Neural progenitor cell (in vitro differentiated cells): ENCODE measurements at places on chromosomes 3 and 15. TPM values are rescaled to one million over a fixed set of nuclear protein-coding genes. Genes with fewer than 3 reads are reported as not detected.

DNA sequence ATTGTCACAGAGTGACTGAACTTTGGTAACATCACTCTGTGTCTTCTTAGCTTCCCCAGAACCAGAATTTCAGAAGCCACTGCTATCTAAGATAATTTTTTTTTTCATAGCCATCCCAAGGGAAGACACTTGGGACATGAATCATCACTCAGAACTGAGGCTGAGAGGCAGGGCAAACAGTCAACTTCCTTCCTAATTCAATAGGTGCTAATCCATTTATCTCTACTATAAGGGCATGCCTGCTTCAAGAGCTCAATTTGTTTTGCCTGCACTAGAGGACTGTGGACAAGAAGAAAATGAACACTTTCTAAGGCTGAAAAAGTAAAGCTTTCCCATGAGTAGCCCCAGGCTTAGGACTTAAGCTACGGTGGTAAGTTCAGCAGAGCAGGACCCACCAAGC, 56.7 kb upstream of the MYRIP start:
- H3K27ac ChIP-seq, result no peak overlapping the region
- DNase-seq, result no peak
- no peak overlapping the region for H3K4me3 ChIP-seq
- H3K4me1 ChIP-seq, result no peaks in the 10 kb centered on the region
- no peaks in the 10 kb centered on the region for H3K27me3 ChIP-seq

The CNTN3 gene
- 0.21 and 0.40 TPM in 2 replicates for total RNA-seq

DNA sequence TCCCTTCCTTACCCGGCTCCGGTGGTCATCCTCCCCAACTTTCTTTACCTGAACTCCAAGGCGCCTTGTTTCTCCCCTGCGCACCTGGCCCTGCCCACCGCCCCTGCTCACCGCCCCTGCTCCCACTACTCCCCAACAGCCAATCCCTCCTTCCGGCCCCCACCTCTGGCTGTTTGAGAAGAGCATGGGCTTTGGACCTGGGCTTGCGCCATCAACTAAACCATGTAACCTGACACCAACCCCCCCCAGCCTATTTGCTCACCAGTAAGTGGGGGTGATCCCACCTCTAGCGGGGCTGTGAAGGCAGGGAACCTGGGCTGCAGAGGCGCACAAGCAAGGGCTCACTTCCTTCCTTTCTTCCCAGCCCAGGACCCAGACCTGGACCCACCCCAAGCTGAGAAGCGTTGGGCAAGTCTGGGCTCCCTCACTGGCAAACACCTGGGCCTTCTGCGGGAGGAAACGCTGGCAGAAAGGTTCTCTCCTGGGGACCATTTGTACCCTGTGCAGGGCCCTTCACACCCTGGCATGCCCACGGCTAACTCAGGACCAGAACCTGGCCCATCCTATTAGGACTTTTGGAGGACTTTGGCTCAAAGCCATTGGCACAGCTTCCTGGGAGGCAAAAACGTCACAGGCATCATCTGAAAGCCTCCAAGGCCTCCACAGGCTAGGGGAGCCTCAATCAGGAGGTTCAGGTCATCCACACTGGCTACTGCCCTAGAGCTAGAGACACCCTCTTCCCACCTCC, at the start of gene PLXNB1:
PLXNB1 (minus strand) TSS at position 127 of the 748 bp plus-strand sequence. CDS start 5,475 bp downstream, outside the sequence.
- no peaks in the 10 kb centered on the region for H3K27me3 ChIP-seq
- H3K27ac ChIP-seq, result peak within 1 kb of the TSS; percentile 93
- H3K4me3 ChIP-seq, result peak within 1 kb of the TSS; percentile 97
- H3K4me1 ChIP-seq, result peaks cover 36% of the 10 kb centered on the region

The ADPRH gene
- 0.77 and 1.4 TPM in 2 replicates for total RNA-seq

DNA sequence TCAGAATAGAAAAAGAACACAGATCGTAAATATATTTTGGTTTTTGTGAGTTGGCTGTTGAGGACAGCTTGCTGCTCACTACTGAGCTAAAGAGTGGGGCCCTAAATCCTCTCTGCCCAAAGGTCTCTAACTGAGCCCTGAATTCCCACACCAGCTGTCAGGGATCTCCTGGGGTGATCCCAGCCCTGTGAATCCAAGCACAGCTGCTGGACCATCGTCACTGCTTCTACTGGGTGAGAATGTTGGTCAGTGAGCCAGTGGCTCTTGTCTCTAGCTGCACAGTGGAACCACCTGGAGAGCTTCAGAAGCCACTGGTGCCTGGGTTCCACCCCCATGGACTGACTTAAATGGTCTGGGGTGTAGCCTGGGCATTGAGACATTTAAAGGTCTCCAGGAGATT, 90.5 kb upstream of the IL12A start:
- peaks cover 11% of the 10 kb centered on the region for H3K36me3 ChIP-seq
- peaks cover 18% of the 10 kb centered on the region for H3K4me1 ChIP-seq
- H3K27ac ChIP-seq, result peak overlapping the region; percentile 34
- no peaks in the 10 kb centered on the region for H3K27me3 ChIP-seq
- no peak overlapping the region for H3K4me3 ChIP-seq

DNA sequence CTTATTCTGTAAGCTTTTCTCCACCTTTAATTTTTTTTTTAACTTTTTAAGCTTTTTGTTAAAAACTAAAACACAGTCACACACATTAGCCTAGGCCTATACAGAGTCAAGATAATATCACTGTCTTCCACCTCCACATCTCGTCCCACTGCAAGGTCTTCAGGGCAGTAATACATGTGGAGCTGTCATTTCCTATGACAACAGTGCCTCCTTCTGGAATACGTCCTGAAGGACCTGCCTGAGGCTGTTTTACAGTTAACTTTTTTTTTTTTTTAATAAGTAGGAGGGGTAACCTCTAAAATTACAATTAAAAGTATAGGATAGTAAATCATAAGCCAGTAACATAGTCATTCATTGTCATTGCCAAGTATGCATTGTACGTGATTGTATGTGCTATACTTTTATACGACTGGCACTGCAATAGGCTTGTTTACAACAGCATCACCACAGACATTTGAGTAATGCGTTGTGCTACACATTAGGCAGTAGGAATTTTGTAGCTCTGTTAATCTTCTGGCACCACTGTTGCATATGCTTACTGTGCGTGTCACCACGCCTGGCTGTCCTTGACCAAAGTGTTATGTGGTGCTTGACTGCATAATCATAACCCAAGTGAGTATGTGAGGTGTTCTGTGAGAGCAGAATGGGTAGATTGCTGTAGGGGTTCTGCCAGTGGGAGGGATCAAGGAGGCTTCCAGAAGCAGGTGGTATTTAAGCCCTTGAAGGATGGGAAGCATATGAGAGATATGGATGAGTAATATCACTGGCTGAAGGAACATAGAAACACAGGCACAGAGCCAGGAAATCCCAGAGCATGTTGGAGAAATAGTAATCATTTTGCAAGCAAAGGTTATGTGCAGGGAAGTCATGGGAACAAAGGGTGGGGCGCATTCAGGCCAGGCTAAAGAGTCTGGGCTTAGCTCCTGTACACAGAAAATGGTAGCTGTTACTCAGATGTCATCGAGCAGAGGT, 18.3 kb downstream of the FBXO22 start:
- H3K27me3 ChIP-seq, result no peaks in the 10 kb centered on the region
- peak; percentile 67 for DNase-seq
- no peaks in the 10 kb centered on the region for H3K4me1 ChIP-seq

GRCh38 chr3:123388042-123388441, 60.8 kb downstream of the ADCY5 start:
- no peak overlapping the region for H3K27ac ChIP-seq
- no peaks in the 10 kb centered on the region for H3K27me3 ChIP-seq
- H3K36me3 ChIP-seq, result no peaks in the 10 kb centered on the region
- peaks cover 27% of the 10 kb centered on the region for H3K4me1 ChIP-seq

DNA sequence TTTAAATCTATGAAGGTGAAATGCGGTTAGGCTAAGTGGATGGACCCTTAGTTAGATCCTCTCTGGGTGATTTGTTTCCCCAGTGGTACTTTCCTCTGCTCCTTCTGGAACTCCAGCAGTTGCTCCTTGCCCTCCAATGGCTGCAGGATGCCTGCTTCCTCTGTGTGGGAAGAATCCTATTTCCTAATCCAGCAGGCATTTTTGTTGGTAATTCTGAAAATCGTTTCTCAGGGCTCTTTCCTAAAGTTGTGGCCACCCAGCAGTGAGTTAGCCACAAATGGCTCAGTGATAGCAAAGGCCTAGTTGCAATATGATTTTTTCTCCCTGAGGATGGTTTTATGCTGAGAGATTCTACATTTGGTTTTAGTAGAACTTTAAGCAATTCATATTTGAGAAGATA, 332.3 kb upstream of the C2CD4B start:
- no peak overlapping the region for H3K4me3 ChIP-seq
- DNase-seq, result no peak
- H3K36me3 ChIP-seq, result no peaks in the 10 kb centered on the region
- no peaks in the 10 kb centered on the region for H3K27me3 ChIP-seq
- no peak overlapping the region for H3K27ac ChIP-seq

The CA12 gene
- total RNA-seq, result 0.45 and 0.81 TPM in 2 replicates

DNA sequence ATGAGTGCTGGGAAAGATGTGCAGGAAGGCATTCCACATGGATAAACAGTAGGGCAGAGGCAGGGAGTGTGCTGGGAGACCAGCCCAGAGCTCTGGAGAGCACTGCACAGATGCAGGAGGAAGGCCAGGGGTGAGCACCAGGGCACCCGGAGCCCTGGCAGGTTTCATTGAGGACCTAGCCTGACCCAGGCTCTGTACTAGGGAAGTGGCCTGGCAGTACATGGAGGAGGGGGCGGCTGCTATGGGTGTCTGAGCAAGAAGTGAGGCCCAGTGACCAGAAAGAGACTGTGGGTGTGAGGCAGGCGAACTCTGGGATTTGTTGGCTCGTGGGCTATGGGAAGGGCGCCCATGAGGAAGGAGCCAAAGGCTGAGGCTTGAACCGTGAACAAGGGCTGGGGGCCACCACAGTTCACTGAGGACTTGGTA, 139.1 kb downstream of the DNAJB8 start:
- no peaks in the 10 kb centered on the region for H3K36me3 ChIP-seq
- no peak for DNase-seq
- peaks cover 3% of the 10 kb centered on the region for H3K4me1 ChIP-seq
- H3K4me3 ChIP-seq, result no peak overlapping the region
- no peaks in the 10 kb centered on the region for H3K27me3 ChIP-seq

The TIGIT gene
- total RNA-seq, result not detected in 2 replicates

The ITIH1 gene
- total RNA-seq, result not detected in 2 replicates

The GOLGA8G gene
- 0.04 TPM in 1 of 2 replicates, not detected in the other for total RNA-seq

The PDZRN3 gene
- total RNA-seq, result 3.4 and 4.3 TPM in 2 replicates

DNA sequence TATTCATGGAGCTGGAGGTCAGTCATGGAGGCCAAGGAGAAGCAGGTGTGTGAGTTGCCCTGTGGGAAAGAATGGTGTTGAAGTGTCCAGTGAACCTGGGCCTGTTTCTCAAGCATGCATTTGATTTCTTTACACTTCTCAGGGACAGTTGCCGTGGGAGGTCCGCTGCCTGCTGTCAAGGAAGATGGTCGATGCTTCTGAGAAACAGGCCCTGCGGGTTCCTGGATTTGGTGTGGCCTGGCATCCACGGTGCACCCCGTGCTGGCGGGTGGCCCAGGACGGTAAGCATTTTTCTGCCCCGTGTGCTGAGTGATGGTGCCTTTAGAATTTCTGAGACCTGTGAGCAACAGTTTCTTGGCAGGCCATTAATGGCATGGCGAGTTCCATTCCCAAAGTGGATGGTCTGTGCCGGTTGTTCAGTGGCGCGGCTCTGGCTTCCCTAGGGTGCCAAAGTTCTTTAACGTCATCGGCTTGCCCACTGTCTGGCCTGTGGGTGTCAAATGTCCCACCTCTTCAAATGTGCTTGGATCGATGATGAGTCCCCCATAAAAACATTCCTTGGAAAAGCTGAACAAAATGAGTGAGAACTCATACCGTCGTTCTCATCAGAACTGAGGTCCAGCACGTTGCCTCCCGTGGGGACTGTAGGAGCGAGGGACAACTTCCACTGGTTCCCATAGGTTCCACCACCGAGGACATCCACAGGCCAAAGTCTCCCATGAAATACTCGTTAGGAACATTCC, 107.2 kb downstream of the SNRPN start:
- no peak overlapping the region for H3K4me3 ChIP-seq
- H3K27ac ChIP-seq, result no peak overlapping the region
- no peaks in the 10 kb centered on the region for H3K27me3 ChIP-seq
- H3K36me3 ChIP-seq, result peaks cover 38% of the 10 kb centered on the region
- DNase-seq, result no peak
- no peaks in the 10 kb centered on the region for H3K4me1 ChIP-seq

DNA sequence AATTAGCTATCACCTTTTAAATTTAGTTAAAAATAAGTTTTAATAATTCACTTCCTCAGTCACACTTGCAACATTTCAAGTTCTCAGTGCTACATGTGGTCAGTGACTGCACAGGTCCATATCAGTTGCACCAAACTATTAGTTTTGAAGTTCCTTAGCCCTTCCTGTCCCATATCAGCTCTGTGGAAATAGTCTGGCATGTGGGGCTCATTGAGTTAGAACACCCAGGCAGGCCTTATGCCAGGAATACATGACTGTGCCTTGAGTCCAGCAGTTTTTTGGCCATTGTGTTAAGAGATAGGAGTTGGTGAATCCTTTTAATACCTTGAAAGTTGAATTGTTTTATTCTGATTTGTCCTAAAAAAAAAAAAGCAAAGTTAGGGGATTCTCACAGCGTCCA, 153.7 kb upstream of the BFSP2 start:
- H3K27ac ChIP-seq, result no peak overlapping the region
- no peak overlapping the region for H3K4me3 ChIP-seq
- no peaks in the 10 kb centered on the region for H3K4me1 ChIP-seq
- no peaks in the 10 kb centered on the region for H3K36me3 ChIP-seq

DNA sequence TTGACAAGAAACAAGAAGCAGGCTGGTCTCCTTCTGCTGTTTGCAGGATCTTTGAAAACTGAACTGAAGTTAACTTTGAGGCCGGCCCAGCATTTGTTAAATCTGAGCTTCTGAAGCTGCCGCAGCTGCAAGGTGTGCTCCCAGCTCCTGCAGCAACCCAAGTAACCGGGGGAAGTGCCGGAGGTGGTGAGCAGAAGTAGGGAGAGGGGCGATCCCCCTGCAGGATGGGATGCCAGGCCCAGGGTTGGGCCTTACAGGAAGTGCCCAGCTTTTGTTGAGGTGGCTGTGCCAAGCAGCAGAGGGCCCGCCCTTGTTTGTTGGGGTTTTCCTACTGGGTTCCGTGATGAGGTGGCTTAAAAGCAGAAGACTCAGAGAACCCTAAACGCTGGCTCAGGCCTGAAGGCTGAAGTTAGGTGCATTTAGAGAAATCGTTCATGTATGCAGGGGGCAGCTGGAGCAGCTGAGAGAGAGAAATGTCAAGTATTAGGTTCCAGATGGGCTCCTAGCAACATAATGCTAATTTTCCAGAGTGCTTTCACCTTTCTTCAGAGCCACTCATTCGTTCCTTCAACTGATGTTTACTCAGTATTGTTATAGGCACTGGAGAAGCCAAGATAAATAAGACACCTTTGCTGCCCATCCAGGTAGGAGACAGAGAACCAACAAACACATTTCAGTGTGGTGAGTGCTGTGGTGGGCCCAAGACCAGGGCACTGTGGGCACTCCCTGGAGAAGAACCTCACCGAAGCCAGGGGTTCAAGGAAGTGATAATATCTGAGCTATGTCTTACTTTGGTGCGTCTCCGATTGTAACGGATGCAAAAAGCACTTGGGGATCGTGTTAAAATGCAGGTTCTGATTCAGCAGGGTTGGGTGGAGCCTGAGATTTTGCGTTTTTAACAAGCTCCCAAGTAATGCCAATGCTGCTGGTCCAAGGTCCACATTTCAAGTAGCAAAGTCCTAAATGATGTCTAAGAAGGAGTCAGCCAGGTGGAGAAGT, 42.2 kb upstream of the PLCL2 start:
- H3K27ac ChIP-seq, result no peak overlapping the region
- no peak for DNase-seq
- H3K4me1 ChIP-seq, result peaks cover 13% of the 10 kb centered on the region
- H3K36me3 ChIP-seq, result no peaks in the 10 kb centered on the region
- no peak overlapping the region for H3K4me3 ChIP-seq

The DTWD1 gene
- total RNA-seq, result 48.6 and 66.0 TPM in 2 replicates

The LRRFIP2 gene
- 29.5 and 36.7 TPM in 2 replicates for total RNA-seq

The CYP11A1 gene
- 0.99 and 1.1 TPM in 2 replicates for total RNA-seq
